ENCODE measurements at places on chromosomes 3 and 15. TPM values are rescaled to one million over a fixed set of nuclear protein-coding genes. Genes with fewer than 3 reads are reported as not detected.
A peak's percentile ranks its signal among the peaks of the same experiment; 100 is the strongest.

MST1R gene
- 0.42 TPM for total RNA-seq

GRCh38 chr3:4290272-4290893, 12.8 kb upstream of the SETMAR start:
- no peak for DNase-seq

EPHB3 gene
- total RNA-seq, result 1.8 TPM

CCDC33 gene
- total RNA-seq, result not detected

GRCh38 chr15:96560246-96560895, 229.9 kb downstream of the NR2F2 start:
- DNase-seq, result no peak

DNA sequence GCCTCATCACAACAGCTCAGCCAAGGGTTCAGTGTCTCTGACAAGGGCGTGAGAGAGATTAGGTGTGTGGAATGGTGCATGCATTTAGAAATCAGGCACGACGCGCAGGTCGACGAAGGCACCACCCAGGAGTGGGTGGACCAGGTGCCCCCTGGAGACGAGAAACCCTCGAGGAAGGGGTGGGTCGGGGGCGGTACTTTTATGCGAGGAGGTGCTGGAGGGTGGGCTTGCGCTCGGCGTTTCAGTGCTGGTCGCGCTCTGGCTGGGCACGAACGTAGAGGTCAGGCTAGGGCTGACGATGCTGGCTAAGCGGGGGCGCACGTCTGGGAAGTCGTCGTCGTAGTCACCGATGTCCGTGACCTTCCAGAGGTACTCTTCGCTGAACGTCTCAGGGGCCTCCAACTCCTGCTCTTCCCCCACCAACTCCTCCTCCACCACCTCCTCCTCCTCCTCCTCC, 393 bp downstream of the ERICH6 start:
- DNase-seq, result no peak

DNA sequence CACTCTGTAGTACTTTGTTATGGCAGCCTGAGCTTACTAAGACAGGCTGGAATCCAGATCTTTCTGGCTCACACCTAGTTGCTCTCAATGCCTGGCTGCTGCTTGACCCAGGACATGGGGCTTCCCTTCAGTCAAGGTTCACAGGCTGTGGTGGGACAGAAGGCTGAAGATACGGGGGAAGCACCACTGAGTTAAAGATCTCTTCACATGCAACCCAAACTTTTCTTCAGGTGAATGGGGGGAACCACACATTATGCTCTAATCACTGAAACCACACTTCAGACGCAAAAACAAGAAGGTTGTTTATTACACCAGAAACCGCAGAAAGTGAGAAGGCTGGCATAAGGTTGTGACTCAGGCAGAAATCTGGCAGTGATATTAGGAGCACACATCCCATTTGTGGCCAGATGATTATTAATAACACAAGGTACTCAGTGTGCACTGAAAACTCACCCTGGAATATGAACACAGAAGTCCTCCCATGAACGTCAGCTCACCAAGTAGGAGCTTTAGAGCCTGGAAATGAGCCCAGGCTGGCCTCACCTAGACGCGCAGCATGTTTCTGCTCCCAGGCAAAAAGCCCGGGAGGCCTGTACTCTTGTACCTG, 230.5 kb upstream of the CHRNA7 start:
- no peak for DNase-seq

GRCh38 chr3:127029658-127030507, 47.0 kb downstream of the PLXNA1 start:
- DNase-seq, result no peak

DNA sequence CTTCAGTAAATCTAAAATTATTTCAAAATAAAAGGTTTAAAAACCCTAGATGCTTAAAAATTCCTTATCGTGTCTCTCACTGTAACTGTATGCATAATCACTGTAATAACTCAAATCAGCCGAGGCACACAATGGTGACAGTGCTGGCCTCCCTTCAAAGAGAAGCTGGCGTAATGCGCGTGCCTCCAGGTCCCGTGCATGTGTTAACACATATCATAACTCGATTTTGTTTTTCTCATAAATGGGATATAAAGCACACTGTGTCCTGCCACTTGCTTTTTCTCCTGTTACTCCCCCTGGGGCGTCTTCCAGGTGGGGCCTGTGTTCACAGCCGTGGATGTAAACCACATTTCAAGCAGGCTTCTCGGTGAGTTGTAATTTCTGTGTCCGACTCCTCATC, 56.0 kb downstream of the TPRA1 start:
- DNase-seq, result no peak

ZNF620 gene
- total RNA-seq, result 2.4 TPM

ALDH1A2 gene
- total RNA-seq, result 1.2 TPM

RBMS3 gene
- total RNA-seq, result 6.8 TPM

DNA sequence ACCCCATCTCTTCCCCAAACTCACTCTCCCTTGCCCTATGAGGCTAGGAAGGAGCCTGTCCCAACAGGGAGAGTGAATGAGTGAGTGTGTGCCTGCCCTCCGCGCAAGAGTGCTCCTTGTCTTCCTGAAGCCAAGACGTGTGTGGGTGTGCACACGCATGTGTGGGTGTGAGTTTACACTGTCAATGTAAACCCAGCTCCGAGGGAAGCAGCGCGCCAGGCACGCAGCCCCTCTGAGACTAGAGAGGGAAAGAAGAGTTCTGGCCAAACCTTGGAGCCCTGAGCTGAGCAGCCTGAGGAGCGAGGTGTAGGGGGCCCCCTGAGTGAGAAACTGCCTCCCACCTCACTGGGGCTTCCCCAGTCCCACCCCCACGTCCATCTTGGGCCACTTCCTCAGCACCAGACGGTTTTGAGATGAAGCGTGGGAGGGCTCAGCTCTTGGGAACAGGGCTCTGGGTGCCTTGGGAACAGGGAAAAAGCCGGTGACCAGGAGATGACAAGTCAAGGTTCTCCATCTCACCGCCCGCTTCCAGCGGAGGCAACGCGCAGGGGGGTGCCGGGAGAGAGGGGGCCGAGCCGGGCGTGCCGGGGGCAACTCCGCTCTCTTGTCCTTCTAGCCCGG, 5.1 kb downstream of the MECOM start:
- DNase-seq, result no peak

ABCC5 gene
- total RNA-seq, result 35.7 TPM

AMT gene
- 23.2 TPM for total RNA-seq

GRCh38 chr15:88725305-88726210, 77.7 kb upstream of the ACAN start:
- DNase-seq, result no peak

- no peak for DNase-seq
These were observed 57.1 kb upstream of the FXR1 start for GRCh38 chr3:180855364-180855763.

DNA sequence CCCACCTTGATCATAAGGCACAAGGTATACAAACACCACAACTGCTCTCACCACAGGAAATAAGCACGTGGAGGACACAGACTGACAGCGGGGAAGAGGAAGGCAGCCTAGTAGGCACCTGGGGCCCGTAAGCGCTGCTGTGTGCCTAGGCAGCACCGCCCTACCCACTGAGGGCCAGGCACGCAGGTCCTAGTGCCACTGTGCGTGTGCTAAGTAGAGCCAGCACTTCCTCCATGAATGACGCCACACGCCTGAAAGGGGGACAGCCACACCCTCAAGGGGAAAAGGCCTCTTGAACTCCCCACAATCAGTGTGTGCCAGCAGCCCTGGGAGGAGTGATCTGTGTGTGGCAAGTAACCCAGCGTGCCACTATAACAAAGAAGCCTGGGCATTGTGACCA, 73.0 kb downstream of the ATP1B3 start:
- no peak for DNase-seq

DNA sequence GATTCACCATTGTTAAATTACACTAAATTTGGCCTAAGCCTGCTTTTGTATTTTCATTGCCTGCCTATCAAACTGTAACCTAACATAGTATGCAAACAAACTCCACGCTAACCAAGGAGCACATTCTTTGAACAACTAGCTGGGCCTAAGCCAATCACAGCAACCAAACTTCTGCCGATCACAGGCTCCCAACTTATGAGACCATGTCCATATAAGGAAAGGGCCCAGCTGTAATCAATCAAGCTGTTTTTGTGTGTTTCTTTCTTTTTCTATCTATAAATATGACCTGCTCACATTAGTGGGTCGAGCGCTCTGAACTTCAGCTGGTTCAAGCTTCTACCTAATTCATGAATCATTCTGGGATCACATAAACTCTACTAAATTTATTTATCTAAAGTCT, 473.6 kb downstream of the SI start:
- DNase-seq, result no peak

WDR82 gene
- 31.7 TPM for total RNA-seq

KCNMB3 gene
- 1.6 TPM for total RNA-seq

GRCh38 chr15:39145854-39146625, 434.8 kb upstream of the THBS1 start:
- no peak for DNase-seq

DNA sequence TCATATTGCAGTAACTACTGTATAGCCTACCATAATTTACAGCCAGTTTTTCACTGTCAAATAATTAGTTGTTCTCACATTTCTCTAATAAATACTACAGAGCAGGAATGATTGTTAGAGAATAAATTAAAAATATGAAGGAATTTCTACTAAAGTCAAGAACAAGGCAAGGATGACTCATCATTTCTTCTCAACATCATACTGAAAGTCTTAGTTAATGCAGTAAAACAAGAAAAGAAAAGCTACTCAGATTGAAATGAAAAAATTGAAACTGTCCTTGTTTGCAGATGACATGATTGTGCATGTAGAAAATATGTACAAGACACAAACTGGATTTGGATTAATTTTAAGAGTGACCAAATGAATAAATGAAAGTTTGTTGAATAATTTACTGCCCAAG, 608.2 kb downstream of the NSUN3 start:
- DNase-seq, result no peak

DCUN1D1 gene
- 56.0 TPM for total RNA-seq

- no peak for DNase-seq
These were observed 153.7 kb upstream of the HES1 start for GRCh38 chr3:193982258-193982659.

FOXB1 gene
- not detected for total RNA-seq

BSN gene
- total RNA-seq, result 0.42 TPM

PAK6 gene
- total RNA-seq, result 0.05 TPM

DNA sequence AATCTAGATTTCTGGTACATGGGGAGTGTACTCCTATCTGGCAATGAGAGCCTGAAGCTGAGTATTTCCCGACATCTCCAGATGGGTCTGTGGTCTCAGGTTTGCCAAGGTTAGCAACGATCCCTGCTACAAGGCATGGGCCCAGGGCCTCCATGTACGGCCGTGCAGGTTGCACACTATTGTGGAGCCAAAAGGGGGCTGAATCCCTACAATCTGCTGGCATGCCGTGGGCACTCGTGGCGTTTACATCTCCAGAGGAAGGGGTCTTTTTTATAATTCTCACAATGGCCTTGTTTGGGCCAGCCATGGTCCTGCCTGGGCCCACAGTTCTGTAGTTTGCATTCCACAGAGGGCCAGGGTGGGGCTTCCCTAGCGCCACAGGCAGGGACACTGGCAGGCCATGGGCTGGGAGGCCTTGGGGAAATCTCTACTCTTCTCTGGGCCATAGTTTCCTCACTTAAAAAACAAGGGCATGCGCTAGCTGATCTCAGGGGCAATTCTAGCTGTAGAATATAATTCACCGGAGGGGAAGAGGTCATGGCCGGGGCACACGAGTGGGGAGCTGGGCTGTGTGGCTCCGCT, 68.9 kb upstream of the TLE3 start:
- no peak for DNase-seq

- DNase-seq, result peak; percentile 36
These were observed 252.2 kb upstream of the TBL1XR1 start for GRCh38 chr3:177449360-177450006.

DNA sequence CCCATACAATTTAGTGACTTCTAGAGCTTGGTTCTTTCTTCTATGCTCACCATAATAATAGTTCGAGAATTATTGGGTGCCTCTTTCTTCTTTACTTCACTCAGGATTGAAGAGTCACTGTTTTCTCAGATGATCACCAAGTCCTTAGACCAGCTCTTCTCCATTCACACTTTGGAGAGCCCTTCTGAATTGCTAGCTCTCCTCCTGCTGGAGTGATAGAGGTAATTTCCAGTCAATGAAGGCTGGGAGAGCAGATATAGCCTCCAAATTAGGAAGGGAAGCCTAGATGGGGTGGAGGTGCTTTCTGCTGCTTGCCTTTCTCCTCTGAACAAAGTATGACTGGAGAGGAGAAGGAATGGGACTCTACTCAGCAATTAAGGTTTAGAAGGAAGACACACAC, 10.7 kb upstream of the BBX start:
- DNase-seq, result no peak

DNA sequence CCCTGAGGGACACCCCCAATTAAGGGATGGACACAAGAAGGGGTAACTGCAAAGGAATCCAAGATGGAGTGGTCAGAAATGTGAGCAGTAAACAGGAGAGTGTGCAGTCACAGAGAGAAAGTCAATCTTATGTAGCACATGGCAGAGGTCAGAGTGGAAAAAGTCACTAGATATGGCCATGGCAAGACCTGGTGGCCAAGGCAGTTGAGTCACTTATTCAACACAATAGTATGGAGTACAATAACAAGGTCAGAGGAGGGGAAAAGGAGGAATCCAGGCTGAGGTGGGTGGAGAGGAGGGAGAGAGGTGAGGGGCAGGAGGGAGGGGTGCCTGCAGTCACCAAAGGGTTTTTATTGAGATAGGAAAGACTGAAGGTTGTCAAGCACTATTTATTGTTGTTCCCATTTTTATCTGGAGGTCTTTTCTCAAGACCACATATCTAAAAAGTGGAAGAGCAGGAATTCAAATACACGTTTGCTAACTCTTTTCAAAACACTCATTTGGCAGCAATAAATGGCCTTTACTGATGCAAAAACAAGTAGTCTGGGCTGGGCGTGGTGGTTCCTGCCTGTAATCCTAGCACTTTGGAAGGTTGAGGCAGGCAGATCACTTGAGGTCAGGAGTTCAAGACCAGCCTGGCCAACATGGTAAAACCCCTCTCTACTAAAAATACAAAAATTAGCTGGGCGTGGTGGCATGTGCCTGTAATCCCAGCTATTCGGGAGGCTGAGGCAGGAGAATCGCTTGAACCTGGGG, 53.3 kb upstream of the ARHGEF3 start:
- no peak for DNase-seq

DNA sequence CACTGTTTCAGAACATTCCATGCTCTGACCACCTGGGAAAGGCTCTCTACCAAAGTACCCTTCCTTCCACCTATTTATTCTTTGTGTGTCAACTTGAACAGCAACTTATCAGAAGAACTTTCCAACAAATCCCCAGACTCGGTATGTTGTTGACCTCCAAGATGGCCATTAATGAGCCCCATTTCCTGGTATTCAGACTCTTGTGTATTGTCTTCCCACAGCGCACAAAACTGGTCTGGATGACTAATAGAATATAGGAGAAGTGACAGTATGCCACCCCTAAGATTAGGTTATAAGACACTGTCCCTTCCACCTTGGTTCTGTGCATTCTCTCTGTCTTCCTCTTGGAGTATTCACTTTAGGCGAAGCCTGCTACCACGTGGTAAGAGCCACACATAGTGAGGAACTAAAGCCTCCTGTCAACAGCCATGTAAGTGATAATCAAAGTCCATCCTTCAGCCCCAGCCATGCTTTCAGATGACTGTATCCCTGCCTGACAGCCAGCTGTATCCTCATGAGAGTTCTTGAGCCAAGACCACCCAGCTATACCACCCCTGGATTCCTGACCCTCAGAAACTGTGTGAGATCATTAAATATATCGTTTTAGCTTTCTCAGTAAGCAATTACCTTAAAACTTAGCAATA, 481.7 kb downstream of the MAGI1 start:
- DNase-seq, result no peak

- no peak for DNase-seq
These were observed 7.6 kb upstream of the SATB1 start for GRCh38 chr3:18432752-18433151.

LRRC31 gene
- total RNA-seq, result 2.7 TPM

GRCh38 chr3:27802849-27803248, 80.7 kb upstream of the EOMES start:
- DNase-seq, result no peak
